Activated CD4-positive, alpha-beta T cell treated with anti-CD3 and anti-CD28 coated beads, Interleukin-2, Interleukin-6, amounts not matched to agents 100 ng/mL and 50 ng/mL, durations not matched to agents 16 hours and 8 hours (primary cell): ENCODE measurements at places on chromosomes 4 and X.

DNA sequence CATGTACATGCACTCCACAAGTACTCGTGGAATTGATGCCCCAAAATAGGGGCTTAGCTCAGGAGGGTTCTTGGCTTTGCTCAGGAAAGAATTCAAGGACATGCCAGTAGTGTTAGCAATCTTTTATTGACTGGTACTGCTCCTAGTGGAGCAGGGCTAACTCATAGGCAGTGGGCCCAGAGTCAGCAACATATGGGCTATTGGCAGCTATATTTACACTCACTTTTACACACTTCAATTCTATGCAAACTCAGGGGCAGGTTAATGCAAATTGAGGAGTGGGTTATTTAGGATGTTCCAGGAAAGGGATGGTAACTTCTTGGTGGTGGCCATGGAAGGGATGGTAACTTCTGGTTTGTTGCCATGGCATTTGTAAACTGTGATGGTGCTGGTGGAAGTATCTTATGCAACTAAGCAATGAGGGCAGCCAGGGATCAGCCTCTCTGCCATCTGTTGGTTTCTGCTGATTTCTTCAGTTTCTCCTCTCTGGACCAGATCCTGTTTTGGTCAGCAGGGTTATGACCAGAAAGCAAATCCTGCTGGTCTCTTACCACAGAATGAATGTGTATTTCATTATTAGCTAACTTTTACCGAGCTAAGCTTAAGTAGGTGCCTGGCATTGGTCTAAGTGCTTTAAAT, 69.2 kb upstream of the FAT1 start:
- DNase-seq: no peak

DNA sequence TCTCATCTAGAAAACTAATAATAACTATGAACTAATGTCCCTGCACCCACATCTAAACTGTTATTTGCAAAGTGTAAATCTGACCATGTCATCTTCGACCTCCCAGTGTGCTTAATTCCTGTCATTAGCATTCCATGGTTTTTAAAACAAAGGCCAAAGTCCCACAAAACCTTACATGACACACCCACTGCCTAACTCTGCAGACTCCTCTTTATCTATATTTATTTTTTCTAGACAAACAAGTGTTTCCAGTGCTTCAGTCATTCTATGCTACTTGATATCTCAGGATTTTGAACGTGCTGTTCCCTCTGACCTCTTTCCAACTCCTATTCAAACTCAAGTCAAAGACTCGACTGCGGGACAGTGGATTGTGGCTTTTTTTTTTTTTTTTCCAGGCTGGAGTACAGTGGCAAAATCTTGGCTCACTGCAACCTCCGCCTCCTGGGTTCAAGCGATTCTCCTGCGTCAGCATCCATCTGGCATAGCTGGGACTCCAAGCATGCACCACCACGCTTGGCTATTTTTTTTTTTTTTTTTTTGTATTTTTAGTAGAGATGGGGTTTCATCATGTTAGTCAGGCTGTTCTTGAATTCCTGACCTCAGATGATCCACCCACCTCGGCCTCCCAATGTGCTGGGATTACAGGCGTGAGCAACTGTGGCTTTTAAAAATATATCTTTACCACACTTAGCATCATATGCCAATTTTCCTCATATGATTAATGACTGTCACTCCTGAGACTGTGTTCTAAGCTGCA, 1511.0 kb downstream of the ARAP2 start:
- DNase-seq: no peak

DNA sequence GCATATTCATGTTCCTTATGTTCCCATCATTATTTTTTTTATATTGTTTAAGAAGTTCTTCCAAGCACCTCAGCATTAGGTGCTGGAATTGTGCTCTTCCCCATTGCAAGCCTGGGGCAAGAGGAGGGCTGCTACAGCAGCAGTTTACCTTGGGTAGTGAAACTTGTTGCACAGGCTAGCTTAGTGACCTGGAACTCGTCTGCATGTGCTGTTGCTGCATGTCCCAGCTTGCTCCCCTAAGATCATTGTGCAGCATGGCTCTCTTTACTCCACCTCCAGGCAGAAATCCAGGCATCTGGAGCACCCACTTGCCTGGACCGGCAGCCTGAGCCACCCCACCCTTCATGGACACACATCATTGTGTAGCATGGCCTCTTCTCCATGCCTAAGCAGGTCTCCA, 776.0 kb downstream of the GLUD2 start:
- no peak for DNase-seq

DNA sequence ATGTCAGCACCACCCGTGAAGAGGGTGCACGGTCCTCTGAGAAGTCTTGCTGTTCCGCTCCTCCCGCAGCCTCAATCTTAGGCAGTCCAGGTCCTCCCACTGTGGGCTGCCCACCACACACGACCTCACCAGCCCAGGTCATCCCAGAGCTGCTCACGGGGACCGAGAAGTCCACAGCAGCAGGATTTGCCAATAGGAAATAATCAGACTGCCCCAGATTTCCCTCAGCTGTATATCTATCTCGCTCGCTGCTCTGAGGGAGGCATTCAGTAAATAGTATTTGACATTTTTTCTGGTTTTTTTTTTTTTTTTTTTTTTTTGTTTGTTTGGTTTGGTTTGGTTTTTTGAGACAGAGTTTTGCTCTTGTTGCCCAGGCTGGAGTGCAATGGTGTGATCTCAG, 83.8 kb downstream of the STOX2 start:
- DNase-seq: no peak

GRCh38 chr4:5365071-5366008, 314.1 kb downstream of the STK32B start:
- DNase-seq: no peak

GRCh38 chr4:39472396-39472795, 13.5 kb downstream of the LIAS start:
- DNase-seq: no peak

GRCh38 chr4:165472943-165473676, 94.3 kb downstream of the CPE start:
- DNase-seq: no peak

DNA sequence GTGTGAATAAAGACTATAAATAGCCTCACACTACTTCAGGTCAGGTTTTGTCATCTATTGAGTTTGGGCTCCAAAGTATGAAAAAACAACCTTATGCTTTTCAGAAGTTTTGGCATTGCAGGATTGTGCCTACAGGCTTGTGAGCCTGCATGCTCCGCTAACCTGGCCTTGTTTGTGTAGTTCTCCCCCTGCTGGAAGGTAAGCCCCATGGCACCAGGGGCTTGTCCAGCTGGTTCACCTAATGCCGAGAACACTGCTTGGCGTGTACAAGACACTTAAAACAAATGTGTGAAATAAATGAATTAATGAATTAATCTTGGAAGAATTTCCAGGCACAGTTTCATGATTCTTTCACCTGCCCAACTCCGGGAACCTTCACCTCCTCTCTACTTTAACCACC, 1.8 kb upstream of the HSD17B10 start:
- peak; percentile 87 for DNase-seq

DNA sequence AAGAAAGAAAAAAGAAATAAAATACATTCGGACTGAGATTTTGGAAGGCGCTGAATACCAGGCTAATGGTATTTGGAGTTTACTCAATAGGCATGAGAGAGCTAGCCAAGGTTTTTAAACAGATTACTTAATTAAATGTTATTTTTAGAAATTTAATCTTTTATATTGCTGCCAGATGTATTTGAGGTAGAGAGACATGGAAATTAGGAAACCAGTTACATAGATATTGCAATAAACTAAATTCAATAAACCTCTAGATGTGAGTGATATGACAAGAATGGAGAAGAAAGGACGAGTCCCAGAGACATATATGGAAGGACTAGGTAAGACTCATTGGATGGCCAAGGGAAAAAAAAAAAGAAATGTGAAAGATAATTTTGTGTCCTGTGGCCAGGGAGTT, 38.5 kb upstream of the IL13RA1 start:
- no peak for DNase-seq

DNA sequence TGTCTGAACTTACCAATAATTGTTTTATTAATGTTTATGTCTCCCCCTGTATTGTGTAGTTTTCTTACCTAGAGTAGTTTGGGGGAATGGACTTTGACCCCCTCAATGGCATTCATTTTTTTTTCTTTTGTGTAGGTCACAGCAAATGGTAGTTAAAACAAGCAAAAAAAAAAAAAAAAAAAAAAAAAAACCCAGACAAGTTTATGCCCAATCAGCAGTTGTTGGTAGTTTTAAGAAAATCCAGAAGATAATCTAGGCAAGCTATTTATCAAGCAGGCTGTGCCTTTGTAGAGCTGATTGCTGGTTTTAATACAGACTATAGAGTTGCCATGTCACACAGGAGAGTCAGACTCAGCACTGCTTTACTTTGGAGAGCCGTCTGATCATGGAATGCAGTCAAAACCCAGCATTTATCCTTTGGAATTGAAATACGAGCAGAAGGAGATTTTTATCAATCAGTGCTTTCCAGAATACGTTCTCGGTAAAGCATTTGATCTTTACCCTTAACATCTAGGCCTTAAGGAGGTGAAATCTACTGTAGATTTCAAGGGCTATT, 16.6 kb downstream of the DCUN1D4 start:
- no peak for DNase-seq

- no peak for DNase-seq
These were observed 2189.6 kb downstream of the PCDH7 start for GRCh38 chr4:32909736-32910135.

GRCh38 chrX:52082578-52082977, 13.6 kb upstream of the MAGED4B start:
- DNase-seq: peak; percentile 19

- no peak for DNase-seq
These were observed 605.1 kb downstream of the PCDH18 start for GRCh38 chr4:136927172-136927571.

GRCh38 chr4:94455081-94455480, 3.3 kb downstream of the PDLIM5 start:
- no peak for DNase-seq

DNA sequence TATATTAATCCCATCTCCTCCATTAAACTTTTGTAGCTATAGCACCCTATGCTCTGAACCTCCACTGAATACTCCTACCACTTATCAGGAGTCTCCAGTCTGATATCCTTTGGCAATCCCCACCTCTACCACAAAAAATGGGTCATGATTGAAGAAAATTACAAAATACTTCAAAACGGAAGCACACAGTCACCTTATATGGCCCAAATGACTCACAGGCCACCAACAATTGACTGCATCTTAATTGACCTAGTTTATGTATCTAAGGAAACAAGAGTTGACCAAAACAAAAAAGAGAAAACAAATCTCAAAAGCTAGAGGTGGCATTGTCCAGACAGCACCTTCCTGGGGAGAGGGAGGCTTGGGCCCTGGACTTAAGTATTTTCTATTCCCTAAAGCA, 120.0 kb upstream of the DIAPH2 start:
- DNase-seq: peak; percentile 3

DNA sequence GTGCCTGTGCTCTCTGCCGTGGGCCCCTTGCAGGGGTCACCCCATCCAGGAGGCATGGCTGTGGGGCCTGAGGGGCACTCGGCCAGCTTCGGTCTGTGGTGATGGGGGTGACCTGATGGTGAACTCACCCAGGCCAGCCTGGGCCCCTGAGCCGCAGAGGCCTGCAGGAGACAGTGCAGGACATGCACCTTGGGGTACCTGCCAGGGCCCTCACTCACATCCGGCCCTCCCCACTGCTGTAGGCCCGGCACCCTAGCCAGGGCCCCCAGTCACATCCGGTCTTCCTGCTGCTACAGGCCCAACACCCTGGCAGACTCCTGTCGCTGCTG, 7.3 kb downstream of the CFAP99 start:
- DNase-seq: no peak

DNA sequence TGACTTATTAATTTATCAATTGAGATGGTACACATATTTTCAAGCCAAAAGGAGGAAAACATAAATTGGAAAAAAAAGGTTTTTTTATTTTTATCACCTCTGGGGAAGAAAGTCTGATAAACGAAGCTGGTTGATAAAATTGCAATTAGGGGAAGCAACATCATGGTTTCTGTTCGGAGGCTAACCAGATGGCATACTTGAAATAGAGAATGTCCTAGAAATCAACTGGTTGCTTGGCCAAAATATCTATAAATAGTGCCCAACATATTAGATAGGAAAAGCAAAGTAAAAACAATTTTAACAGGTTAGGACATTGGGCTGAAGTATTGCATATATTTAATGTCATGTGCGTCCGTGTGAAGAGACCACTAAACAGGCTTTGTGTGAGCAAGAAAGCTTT, 14.3 kb downstream of the KLKB1 start:
- DNase-seq: no peak

DNA sequence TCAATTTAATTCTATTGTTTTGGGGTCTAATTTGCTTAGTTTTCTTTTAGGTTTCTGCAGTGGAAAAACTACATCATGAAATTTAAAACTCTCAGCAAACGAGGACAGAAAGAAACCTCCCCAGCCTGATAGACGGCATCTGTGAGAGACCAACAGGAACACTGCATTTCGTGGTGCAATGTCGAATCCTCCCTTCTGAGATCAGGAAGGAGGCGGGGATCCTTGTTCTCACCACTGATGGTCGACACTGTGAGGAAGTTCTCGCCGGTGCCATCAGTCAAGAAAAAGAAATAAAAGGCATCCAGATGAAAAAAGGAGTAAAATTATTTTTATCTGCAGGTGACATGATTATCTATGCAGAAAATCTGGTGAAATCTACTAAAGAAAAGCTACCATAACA, 16.5 kb downstream of the GAK start:
- DNase-seq: no peak

DNA sequence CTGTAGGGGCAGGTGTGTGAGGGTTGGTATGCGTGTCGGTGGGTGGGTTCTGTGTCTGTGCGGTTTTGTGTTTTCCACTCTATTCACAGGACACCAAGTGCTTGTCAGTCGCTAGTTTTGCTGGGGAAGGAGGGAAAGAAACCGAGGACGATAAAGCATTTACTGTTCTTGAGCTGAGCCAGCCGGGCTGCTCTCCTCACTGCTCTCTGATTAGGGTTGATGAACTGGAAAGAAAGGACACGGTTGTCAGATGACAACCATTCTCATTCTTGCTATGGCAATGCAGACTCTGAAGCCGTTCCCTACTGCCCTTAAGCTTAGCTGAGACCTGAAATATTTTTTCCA, 832 bp downstream of the EGFL6 start:
- no peak for DNase-seq

DNA sequence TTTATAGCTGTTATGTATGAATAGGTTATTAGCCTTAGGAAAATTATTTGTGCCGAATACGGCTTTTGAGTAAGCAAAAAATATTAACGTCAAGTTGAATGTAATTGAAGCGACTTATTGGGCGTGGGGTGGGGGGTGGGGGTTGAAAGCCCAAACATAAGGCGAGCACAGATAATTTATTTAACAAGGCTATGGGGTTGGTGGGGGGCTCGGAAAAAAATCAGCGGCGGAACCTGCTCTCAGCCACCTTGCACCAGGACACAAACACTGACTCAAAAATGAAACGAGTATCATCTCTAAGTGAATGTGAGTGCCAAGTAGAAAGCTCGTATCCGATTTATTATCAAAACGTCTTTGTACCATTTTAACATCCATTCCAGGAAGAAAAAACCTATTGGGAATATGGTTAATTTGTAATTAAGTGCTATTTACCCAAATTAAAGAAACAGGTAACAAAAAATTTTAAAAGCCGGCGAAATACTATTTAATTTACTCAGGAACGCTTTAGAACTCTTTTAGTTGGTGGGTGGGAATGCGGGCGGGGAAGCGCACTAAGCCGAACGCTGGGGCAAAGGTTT, 902 bp upstream of the LARP1B start:
- peak; percentile 2 for DNase-seq
